MV-4-11 (cell line): ENCODE measurements at places on chromosomes 4 and X.
A peak's percentile ranks its signal among the peaks of the same experiment; 100 is the strongest.

- DNase-seq: no peak
Observed at GRCh38 chr4:15776871-15777648, 1.1 kb upstream of the CD38 start.

- DNase-seq: peak; percentile 40
Observed at GRCh38 chrX:40012868-40013265, 84.9 kb downstream of the BCOR start.

DNA sequence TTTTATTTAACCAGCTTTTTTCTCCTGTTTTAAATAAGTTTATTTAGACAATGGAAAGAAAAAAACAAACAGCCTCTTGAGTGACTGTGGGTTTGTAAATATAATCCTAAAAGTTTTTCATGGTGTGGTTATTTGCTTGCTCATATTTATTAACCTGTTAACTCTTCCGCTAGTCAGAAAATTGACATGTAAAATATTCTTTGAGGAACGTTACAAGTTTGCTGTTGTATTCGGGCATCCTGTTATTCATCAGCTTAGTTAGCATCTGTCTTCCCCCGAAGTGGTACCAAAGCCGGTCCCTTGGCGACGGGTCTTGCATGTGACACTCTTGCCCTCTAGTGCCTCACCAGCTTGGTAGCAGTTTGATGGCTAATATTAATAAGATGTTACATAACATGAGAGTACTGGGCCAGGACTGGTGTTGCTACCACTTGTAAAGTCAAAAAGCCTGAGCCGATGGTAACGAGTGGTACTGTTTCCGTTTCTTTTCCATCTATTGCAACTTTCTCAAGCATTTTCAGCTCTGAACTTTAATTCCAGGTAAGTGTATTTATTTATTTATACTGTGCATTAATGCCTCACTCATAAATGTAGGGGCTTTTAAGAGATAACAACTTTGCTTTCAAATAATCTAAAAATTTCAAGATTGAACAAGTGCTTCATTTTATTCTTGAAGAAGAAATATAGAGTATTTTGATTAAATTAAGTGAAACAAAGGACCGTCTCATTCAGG is at the start of gene NDST3:
Gene NDST3, plus strand, starts transcription at position 434 of the 733 bp plus-strand sequence. CDS start 19,425 bp downstream, outside the sequence.
- peak; percentile 67 for DNase-seq

GRCh38 chr4:5137226-5137625 is 85.9 kb downstream of the STK32B start:
- DNase-seq: no peak

- peak; percentile 58 for DNase-seq
Observed at GRCh38 chr4:144901141-144901540, 196.9 kb downstream of the ANAPC10 start.

DNA sequence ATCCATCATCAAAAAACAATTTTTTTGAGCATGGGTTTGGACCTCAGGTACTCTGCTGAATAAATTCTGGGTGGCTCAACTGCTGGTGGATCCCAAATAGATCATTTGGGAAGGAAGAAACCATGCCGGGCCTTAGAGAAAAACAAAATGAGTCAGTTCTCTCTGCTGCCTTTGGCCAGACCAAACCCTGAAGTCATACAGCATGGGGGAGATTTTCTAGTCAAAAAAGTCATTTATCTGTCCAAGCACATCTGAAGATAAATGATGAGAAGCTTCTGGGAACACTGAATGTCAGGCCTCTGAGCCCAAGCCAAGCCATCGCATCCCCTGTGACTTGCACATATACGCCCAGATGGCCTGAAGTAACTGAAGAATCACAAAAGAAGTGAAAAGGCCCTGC is 261.4 kb downstream of the DHX15 start:
- no peak for DNase-seq

GRCh38 chrX:34299451-34299967 is 167.4 kb upstream of the FAM47A start:
- DNase-seq: peak; percentile 1

DNA sequence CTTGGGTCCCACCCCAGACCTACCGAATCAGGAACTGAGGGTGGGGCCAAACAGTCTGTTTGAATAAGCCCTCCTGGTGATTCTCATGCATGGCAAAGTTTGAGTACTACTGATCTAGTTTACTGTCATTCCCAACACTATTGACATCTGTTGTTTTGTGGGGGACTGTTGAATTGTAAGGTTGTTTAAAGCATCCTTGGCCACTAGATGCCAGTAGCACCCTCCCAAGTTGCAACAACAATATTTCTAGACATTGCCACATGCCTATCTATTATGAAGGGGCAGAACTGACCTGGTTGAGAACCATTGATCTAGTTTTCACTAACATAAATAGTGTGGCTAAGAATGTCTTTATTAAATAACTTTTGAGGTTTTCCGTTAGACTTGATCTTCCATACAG is 15.1 kb downstream of the TAF9B start:
- peak; percentile 11 for DNase-seq

DNA sequence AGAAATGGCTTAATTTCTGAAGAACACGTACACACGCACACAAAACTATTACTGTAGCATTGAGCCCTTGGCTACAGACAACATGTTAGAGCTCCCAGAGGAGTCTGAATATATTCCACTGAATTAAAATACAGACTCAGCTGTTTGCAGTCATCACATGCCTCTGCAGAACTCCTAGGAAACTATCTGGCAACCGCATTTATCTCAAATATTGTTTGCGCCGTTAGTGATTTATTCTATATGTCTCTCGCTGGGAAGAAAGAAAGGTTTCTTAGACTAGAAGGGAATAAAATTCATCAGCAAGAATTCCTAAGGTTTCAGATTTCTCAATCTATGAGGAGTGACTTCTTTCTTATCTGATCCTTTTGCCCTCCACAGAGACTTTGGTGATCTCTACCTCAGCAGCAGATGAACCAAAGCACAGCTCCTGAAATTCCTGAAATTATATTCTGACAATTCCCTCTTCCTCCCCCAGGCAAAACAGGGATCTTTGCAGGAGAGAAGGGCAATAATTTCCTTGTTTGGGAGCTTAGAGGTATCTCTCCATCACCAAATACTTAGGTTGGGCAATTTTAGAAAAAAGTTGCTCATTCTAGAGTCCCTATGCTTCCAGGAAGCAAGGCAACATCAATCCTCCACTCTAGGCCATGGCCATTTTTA is 199.2 kb downstream of the APBB2 start:
- no peak for DNase-seq

GRCh38 chrX:29466456-29466855 is 748.9 kb upstream of the MAGEB2 start:
- no peak for DNase-seq

DNA sequence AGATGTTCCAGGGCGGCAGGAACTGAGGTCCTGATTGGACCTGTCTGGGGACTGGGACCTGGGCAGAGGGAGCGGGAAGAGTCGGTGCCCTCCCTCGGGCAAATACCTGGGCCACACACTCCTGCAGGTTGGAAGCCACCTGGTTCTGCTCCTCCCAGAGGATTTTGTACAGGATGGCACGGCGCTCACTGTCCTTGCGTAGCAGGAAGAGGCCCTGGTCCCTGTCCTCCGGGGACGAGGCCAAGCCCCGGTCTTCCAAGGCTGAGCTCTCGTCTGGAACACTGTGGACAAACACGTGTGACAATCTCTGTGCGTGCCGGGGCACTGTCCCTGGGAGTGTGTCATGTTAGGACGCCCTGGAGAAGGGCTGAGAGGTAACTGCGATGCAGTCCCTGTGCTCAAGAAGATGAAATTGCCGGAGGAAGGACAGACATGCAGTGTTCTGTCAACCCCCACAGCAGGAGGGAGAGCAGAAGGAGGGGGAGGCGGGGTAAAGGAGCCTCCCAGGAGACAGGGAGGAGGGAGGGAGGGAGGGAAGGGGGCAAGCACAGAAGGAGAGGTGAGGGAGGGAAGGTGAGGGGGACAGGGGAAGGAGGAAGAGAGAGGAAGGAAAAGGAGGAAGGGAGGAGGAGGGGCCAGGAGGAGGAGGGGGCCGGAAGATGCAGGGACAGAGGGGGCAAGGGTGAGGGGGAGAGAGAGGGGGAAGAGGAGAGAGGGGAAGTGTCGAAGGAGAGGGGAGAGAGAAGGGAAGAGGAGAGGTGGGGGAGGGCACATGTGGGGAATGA is 29.0 kb downstream of the PDHA1 start:
- no peak for DNase-seq
